ENCODE measurements at places on chromosomes 6 and 20.
A peak's percentile ranks its signal among the peaks of the same experiment; 100 is the strongest.

- no peaks in the 10 kb centered on the region for H3K36me3 ChIP-seq
- no peak for DNase-seq
- H3K27ac ChIP-seq: no peak overlapping the region
- H3K4me3 ChIP-seq: no peak overlapping the region
Measured at GRCh38 chr6:34104186-34104585, 41.7 kb downstream of the GRM4 start.

GRCh38 chr6:114000069-114000468, 29.1 kb upstream of the HDAC2 start:
- H3K4me3 ChIP-seq: no peak overlapping the region
- DNase-seq: no peak
- H3K36me3 ChIP-seq: peaks cover 12% of the 10 kb centered on the region
- peaks cover 5% of the 10 kb centered on the region for H3K4me1 ChIP-seq

DNA sequence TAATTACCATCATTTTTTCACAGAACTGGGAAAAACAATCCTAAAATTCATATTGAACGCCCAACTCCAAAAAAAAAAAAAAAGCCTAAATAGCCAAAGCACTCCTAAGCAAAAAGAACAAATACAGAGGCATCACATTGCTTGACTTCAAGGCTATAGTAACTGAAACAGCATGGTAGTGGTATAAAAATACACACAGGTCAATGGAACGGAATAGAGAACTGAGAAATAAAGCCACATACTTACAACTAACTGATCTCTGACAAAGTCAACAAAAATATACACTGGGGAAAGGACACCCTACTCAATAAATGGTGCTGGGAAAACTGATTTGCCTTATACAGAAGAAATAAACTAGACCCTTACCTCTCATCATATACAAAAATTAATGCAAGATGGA, 89.6 kb downstream of the MRAP2 start:
- H3K27ac ChIP-seq: no peak overlapping the region
- H3K4me3 ChIP-seq: no peak overlapping the region
- no peak for DNase-seq
- H3K4me1 ChIP-seq: no peaks in the 10 kb centered on the region

DNA sequence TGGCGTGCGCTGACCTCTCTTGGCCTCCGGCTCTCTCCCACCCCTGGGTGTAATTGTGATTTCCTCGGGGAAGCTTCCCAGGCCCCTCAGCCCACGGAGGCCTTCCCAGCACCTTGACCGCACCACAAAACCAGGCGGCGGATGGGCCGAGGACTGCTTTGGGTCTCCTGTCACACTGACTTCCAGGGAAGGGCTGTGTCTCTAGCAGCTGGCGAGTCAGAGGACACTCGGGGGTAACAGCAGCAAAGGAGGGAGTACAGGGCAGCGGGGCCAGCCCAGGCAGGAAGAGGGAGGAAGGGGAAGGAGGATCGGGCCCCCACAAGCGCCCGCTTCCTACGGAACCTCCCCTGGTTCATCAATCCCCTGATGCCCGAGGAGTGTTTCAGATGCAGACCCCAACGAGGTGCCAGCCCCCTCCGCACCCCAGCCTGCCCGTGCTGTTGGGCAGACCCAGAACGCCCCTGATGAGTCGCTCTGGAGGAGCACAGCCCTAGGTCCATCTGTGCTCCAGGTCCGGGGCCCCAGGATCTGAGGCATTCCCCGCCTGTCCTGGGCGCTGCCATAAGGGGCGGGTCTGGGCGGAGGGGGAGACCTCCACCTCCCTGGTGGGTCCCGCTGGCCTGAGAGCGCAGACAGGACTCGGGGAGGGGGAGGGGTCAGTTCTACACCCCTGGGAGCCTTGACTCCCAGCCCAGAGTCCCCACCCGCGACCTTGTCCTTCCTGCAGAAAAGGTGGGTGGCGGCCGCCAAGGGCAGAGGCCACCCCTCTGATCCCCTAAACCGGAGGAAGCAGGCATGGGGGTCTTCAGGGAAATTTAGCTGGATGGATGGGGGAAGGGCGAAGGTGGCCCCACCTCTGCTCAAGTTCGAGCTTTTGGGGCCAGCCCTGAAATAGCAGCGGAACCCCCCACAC, 956 bp downstream of the CHRNA4 start:
- peaks cover 20% of the 10 kb centered on the region for H3K27me3 ChIP-seq
- DNase-seq: no peak
- no peak overlapping the region for H3K4me3 ChIP-seq
- H3K4me1 ChIP-seq: peaks cover 8% of the 10 kb centered on the region
- H3K27ac ChIP-seq: peak overlapping the region; percentile 37

DNA sequence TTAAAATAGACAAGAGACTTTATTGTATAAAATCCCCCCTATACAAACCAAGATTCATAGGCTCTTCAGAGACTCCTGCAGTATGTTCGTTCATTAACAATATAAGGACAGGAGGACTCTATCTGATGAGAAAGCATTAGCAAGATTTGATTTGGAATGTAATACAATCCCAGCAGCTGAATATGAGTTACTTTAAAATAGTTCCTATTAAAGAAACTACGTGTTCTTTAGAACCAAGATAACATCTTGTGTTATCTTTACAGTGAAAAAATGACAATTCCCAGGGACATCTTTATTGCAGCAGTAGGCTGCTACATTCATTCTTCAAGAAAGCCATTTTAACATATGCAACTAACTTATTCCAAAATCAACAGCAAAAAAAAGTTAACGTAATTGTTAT, 1360.1 kb upstream of the GJE1 start:
- no peak overlapping the region for H3K27ac ChIP-seq
- no peaks in the 10 kb centered on the region for H3K27me3 ChIP-seq
- no peak for DNase-seq
- H3K4me1 ChIP-seq: no peaks in the 10 kb centered on the region
- H3K4me3 ChIP-seq: no peak overlapping the region

DNA sequence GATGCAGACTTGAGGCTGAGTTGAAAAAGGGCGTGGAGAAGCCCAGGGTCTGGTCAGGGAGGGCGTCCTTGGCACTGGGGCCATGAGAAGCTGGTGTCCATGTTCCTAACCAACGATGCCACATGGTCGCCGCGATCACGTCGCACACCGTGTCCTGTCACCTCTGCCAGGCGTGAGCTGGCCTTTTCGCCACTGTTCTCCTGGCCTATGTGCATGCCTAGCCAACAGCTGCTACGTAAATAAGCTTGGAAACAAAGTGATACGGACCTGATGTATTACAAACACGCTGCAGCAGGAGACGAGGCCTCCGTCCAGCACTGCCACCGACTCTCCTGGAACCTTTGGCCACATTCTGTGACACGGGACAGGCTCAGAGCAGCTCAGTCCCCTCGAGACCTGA, 22.0 kb upstream of the KIF25 start:
- no peak for DNase-seq
- peaks cover 28% of the 10 kb centered on the region for H3K4me1 ChIP-seq
- H3K4me3 ChIP-seq: no peak overlapping the region

DNA sequence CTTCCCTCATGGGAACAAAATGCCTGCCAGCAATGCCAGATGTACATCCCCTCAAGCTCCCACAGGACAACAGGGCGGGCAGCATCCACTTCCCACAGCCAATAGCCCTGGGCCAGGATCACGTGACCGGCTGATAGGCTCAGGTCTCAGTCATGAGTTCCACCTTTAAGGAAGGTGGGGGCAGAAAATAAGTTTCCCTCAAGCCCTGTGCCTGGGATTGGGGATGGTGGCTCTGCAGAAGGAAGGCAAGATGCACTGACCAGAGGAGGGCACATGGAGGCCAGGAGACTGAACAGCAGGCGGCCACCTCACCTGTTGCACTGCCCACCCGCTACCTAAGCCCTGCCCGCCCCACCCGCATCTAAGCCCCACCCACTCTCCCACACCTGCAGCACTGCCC, 149.1 kb downstream of the BMP7 start:
- H3K4me1 ChIP-seq: peaks cover 3% of the 10 kb centered on the region
- no peak overlapping the region for H3K4me3 ChIP-seq
- peaks cover 13% of the 10 kb centered on the region for H3K27me3 ChIP-seq
- no peak overlapping the region for H3K27ac ChIP-seq
- H3K36me3 ChIP-seq: no peaks in the 10 kb centered on the region

DNA sequence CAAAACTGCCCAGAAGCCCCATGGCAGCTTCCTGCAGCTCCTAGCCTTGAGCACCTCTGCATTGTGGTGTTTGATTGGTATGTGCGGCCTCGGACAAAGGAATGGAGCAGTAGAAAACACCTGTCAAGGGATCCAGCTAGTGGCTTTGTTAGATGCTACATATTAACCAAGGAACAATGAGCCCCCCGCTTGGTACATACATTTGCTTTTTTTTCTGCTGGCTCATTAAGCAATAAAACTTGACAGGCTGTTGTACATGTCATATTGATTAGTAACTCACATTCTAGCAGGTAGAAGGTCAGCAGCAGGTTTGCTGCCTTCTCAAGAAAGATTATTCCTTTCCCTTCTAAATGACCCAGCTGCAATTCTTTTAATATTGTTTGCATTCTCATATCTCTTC, 937 bp downstream of the SPACA1 start:
- peaks cover 11% of the 10 kb centered on the region for H3K36me3 ChIP-seq
- peaks cover 22% of the 10 kb centered on the region for H3K4me1 ChIP-seq
- peak overlapping the region; percentile 19 for H3K4me3 ChIP-seq
- no peaks in the 10 kb centered on the region for H3K27me3 ChIP-seq
- peak; percentile 16 for DNase-seq

DNA sequence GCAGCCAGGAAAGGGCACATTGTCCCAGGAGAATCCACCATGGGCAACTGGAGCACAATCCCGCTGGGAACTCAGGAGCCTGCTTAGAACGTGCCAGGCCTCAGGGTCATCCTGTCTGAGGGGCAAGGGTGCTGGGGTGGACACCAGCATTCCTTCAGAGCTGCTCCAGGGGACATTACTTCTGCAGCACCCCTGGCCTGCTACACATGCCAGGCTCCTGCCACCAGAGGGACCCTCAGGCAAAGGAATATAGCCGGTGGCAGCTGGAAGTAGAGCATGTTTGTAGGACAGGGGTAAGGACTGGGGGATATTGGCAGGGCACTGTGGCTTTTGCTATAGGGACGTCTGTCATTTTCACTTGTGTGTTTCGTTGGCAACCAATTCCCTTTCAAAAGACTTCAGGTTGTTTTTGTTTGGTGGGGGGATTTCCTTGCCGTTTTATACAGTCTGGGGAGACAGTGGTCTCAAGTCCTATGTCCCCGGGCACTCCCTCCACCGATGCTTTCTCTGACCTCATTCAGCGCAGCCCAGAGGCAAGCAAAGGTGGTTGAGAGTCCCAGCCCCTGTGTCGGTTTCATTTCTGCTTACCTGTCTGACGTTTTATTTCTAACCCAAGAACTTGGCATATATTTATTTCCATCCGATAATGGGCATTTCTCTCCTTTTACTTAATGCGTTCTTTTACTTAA, 130.8 kb downstream of the JPH2 start:
- no peak overlapping the region for H3K4me3 ChIP-seq
- no peak overlapping the region for H3K27ac ChIP-seq
